ENCODE measurements at places on chromosomes 16 and 17.

DNA sequence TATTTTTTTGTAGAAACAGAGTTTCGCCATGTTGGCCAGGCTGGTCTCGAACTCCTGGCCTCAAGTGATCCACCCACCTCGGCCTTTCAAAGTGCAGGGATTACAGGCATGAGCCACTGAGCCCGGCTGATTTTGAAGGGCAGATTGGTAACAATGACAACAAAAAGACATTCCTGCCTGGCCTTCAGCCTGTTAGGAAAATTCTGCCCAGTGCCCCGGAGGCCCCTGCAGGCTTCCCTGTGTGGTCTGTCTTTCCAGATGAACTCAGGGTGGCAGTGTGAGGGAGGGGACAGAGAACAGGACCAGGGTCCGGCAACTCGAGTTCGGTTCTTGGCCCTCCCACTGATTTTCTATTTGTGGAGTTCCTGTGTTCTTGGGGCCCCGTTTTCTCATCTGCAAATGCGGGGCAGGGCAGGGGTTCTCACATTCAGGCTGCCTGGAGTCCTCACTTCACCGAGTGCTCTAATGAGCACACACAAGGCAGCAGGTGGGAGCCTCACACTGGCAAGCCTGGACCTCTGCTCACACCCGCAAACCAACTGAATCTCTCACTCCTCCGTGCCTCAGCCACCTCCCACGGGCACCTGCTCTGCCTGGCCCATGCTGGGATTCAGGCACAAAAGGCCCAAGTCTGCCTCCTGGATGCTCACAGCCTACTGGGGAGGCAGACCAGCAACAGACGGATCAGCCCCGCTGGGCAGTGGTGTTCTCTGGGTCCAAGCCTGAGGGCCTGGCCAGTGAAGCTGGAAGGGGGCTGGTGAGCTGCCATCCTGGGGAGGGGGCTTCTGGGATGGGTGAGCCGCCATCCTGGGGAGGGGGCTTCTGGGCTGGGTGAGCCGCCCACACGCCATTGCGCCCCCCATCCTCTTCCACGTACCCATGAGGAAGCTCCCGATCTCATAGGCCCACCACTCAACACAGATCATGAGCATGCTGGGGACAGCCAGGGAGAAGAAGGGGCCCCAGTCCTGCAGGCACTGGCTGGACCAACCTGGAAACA, 10.3 kb downstream of the SLC47A2 start:
- no peak for DNase-seq

DNA sequence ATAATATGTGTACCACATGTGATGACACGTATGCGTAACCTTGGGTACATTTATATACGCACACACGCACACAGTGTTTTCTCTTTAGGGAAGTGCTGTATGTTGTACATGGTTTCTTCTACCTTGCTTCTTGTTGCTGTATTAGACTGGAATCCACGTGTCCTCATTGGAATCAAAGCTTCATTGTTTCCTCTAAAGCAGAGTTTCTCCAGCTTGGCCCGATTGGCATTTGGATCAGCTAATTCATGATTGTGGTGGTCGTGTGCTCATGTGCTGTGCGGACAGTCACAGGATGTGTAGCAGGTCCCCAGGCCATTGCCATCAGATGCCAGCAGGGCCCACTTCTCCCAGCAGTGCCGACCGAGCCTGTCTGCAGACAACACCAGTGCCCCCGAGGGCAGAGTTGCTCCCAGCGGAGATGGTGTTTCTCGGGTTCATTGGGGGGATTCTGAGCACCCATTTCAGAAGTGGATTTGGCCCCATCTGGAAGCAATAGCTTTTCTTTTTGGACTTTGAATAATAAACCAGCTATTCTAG, 148.4 kb downstream of the RPTOR start:
- no peak for DNase-seq

- DNase-seq = no peak
Measured at GRCh38 chr16:54287131-54288029, 793 bp upstream of the IRX3 start.

- no peak for DNase-seq
Measured at GRCh38 chr17:30393491-30393890, 14.8 kb downstream of the CPD start.

- DNase-seq = no peak
Measured at GRCh38 chr16:20844588-20844987, 38.3 kb downstream of the REXO5 start.

DNA sequence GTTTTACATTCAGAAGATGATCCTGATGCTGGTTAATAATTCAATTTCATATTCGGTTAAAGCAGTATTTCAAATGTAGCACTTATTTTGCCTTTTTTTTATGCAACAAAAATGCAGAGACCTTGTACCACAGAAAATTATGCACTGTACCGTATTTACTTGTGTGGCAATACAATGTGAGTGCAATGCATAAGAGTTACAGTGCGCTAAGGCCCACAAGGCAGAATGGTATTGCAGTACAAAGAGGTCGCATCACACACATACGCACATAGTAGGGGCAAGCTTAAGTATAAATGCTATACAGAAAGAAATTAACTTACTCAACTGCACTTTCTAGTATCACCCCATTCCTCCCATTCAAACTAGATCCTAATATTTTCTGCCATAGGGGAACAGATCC, 103.0 kb downstream of the SYCE1L start:
- DNase-seq = no peak

GRCh38 chr17:14334276-14334840, 33.5 kb downstream of the HS3ST3B1 start:
- no peak for DNase-seq

DNA sequence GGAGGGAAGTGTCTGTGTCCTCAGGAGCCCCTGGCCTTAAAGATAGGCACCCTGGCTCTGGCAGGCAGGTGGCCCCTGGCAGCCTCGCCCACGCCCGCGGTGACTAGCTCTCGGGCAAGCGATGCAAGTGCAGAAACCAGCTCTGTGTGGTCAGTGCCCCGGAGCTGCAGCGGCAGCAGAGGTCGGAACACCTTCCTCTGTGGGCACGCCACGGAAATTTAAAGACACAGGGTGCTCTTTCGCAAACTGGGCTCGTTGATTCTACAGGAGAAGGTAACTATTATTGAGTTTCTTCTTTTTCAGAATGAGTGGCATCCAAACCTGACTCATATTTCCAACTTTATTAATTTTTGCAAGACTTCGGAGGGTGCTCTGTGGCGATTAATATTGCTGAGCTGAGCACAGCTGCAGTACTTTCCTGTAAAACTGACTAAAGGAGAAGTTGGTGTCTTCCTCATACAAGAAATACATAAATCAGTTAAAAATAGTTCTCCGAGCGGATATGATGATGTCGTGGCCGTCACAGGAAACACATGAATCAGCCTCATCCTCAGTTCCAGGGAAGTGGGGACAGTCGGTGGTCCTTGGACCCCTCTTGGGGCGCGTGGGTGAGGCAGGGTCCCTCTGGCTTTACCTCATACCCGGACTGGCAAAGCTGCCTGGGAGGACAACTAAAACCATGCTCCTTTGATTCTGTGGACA, 120.2 kb downstream of the METRNL start:
- no peak for DNase-seq

GRCh38 chr17:1480747-1481465, 11.6 kb downstream of the MYO1C start:
- no peak for DNase-seq

- DNase-seq = no peak
Measured at GRCh38 chr17:66063686-66064085, 128.2 kb downstream of the CEP112 start.

DNA sequence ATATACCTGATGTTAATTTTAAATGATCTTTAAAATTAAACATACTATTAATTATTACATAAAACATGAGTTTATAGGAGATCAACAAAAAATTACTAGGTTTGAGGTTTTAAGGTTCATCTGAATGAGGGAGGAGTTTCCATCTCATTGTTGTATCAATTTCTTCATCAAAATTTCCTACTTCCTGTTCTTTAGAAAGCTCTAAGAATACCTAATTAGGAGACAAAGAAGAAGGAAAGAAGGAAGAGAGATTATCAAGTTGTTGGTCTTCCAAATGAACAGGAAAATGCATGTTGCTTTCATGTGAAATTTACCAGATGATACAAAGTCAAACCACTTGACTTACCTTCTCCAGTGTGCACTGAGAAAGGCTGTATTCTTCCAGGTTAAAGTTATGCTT, 18.1 kb upstream of the ABCA9 start:
- DNase-seq = no peak

GRCh38 chr17:31522284-31522931, 130.9 kb downstream of the RAB11FIP4 start:
- DNase-seq = no peak

- no peak for DNase-seq
Measured at GRCh38 chr17:63402431-63403212, 43.5 kb downstream of the CYB561 start.

DNA sequence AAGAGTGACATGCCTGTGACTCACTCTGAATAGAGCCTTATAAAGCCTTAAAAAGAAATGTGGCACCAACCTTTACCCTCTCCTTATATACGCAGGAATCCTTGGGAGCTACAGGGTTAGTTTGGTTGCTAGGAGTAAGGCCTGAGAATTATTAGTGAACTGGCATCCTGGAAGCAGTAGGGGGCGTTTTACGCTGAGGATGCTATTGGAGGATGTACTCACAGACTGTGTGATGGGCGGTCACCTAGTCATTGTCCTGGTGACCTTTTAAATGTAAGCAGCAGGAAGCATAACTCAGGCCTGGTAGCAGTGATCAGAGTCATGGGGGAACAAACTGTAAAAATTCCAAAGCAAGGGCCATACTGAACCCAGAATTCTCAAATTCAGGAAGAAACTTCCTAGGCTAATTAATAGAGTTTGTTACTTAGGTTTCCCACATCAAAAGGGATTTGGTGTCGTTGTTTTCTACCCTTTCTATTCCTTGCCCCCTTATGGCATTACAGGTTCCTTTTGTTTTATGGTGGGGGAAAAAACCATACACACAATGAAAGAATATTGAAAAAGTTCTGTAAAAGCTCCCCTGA, 153.8 kb downstream of the SNX11 start:
- DNase-seq = no peak

DNA sequence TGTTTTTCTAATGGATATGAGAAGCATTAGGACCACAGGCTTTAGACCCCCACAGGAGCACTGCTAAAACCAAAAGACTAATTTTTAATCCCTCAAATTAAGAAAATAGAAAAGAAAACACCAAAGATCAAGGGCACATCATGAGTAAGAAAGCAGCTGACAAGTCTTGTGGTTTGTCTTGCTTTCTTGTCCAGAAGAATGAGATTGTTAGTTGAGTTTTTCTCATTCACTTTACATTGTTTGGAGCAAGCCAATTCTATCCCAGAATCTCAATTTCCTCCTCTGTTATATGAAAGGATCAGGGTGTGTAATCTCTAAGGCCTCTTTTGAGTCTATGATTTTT, 899.0 kb downstream of the KCNJ2 start:
- no peak for DNase-seq

DNA sequence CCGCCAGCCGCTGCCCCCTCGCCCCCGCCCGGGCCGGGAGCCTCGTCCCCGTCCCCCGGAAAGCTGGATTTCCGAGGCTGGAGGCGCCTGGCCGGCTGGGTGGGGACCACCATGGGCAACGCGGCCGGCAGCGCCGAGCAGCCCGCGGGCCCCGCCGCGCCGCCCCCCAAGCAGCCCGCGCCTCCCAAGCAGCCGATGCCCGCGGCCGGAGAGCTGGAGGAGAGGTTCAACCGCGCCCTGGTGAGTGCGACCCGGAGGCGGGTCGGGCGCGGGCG, 266 bp downstream of the FMNL1 start:
- no peak for DNase-seq

GRCh38 chr17:32631341-32632096, 144.7 kb downstream of the CDK5R1 start:
- no peak for DNase-seq

DNA sequence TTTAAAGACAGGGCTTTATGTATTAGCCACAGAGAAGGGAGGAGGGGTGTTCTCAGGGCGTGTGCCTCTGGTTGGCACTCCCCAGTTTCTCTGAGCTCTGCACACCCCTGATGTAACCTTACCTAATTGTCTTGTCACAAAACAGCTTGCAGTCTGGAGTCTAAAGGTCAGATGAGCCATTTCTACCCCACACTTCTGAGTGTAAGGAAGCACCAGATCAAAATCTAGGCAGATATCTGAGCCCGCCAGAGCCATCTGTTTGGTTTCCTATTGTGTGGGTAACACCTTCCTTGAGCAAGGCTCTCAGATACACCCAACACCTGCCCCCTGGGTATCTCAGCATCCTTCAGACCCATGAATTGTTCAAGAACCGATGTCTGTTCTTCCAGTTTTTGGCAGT, 15.5 kb downstream of the CDH1 start:
- DNase-seq = no peak

DNA sequence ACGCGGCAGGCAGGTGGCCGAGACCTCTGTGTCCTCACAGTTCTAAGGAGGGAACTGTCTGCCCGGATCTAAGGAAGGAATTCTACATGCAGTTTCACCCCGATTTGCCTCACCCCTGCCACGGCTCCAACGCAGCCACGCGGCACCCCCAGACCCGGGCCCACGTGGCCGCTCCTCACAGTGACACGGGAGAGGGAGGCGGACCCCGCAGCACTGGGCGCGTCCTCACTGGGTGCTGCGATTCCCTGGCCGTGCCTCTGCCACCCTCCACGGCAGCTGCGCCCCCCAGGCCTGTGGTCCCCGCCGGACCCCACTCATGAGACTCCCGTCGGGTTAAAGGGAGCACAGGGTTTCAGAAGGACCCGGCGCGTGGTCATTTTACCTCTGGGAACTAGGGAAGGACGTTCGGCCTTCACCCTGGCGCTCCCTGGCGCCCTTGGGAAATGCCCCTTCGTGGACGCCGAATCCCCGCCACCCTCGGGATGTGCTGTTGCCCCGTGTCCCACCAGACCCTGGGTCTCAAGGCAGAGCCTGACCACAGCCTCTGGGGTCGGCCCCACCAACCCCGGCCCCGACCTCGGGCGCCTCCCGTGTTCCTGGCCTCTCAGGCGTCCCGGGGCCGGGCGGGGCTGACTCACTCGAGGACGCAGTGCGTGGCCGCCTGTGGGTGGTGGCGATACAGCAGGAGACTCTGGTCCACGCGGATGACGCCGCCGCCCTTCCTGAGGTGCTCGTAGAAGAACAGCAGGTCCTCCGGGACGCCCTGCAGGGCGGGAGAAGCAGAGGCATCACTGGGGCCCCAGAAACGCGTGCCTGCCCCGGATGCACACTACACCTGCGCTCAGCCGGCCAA, 118.8 kb upstream of the METRNL start:
- no peak for DNase-seq

DNA sequence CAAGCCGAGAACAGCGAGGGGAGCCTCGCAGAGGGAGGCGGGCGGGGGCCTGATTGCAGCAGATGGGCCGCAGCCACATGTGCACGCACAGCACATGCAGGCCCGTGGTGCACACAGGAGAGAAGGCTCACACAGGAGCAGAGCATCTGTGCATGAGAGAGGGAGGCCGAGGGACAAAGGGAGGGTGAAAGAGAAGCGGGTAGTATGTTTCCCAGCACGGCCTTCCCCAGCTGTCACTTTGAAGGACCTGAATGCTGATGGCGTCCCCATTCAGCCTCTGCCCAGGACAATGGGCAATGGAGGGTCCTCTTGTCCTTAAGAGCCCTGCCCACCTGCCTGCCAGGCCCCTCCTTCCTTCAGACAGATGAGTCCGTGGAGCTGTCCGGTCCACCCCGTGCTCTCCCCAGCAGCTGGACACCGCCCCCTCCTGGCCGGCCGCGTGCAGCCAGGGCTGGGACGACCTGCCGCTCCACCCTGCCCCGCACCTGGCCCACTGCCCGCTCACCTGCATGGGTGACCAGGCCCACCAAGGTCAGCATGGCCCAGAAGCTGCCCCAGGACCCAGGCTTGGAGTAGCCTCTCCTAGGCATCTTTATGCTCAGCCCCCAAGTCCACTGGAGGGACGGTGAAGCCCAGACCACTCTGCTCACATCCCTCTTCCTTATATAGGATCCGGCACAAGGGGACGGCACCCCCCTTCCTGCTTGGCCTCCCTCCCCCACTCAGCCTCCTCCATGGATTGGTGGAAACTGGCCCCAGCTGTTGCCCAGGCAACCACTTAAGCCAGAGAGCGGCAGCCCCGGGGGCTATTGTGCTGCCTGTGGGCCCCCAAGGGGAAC, at the start of gene BTBD17:
Gene BTBD17 (minus strand): TSS at position 639 of the 839 bp plus-strand sequence. CDS start 49 bp downstream, at position 590.
- DNase-seq = peak; percentile 23
